ENCODE measurements at places on chromosomes 13 and 19.
A peak's percentile ranks its signal among the peaks of the same experiment; 100 is the strongest.

DNA sequence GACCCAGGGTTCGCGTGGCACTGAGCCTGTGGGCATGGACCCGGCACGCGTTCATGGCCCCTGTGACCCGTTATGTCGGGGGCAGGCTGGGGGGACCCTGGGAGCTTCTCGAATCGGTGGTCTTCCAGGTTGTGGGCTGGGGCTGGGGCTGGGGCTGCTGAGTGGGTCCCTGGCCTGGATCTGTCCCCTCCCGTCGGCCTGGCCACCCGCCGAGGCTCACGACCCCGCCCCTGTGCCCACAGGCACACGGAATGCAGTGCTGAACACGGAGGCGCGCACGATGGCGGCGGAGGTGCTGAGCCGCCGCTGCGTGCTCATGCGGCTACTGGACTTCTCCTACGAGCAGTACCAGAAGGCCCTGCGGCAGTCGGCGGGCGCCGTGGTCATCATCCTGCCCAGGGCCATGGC is 6.5 kb downstream of the NCLN start:
- DNase-seq, result no peak

- peak; percentile 45 for DNase-seq
These were observed 35.6 kb upstream of the PSPC1 start for GRCh38 chr13:19818223-19818842.

DNA sequence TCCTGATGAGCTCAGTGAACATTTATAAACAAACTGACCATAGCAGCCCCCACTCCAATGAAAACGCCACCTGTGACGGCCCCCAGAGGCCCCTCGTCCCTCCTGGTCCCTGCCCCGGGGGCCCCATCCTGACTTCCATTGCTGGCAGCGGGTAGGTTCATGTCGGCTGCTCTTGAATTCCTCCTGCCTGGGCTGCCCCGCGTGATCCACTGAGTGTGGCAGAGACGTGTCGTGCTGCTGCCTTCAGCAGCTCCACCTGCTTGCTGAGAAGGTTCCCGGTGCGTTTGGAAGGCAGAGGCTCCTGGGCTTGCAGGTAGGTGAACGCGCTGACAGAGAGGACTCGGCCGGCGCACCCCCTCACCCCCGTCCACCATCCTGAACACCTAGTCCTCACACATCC is 11.6 kb downstream of the C2CD4C start:
- no peak for DNase-seq

- no peak for DNase-seq
These were observed 113.7 kb upstream of the OXGR1 start for GRCh38 chr13:97107815-97108529.

GRCh38 chr19:19206938-19207337 is 3.7 kb upstream of the NR2C2AP start:
- DNase-seq, result no peak

GRCh38 chr19:20397292-20397691 is 168.3 kb downstream of the ZNF737 start:
- no peak for DNase-seq
